NCI-H1417 (cell line): ENCODE measurements at places on chromosomes 12 and 14.
A peak's percentile ranks its signal among the peaks of the same experiment; 100 is the strongest.

DNA sequence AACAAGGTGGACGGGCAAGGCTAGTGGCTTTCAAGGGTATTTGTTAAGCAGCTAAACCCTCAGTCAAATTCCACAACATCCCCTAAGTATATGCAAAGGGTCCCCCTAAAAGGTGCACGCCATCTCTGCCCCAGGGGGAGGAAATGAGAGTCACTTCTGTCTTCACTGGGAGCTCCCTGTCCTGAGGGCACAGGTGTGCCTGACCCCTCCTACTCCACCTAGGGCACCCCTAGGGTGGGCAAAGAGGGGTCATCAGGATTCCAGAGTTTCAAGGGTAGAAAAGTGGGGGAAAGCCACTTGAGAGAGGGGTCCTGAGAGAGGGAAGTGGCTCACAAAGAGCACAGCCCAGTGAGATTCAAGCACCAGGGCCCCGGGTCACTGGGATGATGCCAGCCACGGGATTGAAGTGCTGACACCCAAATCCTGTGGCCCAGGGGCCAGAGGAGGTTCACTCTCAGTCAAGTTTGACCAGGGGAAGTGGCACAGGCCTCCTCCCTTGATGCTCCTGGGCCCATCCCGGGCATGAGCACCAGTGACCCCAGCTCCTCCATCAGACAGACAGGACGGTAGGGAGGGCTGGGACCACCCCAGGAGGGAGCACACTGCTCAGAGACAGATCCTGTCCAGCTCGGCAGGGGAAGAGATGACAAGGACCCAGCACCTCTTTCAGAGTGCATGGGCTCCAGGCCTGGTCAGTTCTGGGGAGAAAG is 82.3 kb upstream of the BCL11B start:
- DNase-seq: no peak

GRCh38 chr14:78605025-78605762 is 435.0 kb downstream of the NRXN3 start:
- DNase-seq: no peak

DNA sequence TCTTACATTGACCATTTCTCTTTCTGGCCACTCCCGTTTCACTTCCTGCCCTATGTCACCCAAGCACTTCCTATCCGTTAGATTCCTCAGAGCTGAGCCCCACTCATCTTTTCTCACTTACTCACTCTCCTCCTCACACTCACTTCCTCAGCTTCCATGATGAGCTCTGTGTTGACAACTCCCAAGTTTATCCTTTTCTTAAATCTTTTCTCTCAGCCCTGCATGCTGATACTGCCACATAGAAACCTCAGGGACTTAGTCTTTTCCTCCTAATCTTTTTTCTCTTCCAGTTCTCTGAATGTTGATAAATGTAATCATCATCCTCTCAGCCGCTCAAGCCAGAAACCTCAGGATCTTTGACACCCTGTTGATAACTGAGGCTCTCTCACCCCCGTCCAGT is 99.6 kb downstream of the ANO6 start:
- DNase-seq: no peak

DNA sequence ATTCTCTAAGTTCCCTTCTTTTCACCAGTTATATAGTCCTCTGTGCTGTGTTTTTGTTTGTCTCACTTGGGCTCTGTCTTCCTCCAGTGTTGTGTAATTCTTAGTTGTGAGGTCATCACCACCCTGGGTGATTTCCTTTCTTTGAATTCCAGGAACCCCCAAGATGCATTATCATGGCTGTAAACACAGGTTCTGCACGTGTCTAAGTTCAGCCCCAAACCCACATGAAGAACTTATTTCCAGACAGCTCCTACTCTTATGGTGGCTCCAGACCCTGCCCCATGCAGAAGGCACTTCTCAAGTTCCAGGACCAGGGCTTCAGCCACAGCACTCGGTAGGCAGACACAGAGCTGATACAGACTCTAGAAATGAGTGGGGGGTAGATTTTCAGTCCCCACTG is 560.5 kb downstream of the BCL11B start:
- no peak for DNase-seq

GRCh38 chr12:98062464-98063245 is 452.7 kb upstream of the TMPO start:
- DNase-seq: no peak

GRCh38 chr12:132458846-132459641 is 30.9 kb upstream of the FBRSL1 start:
- DNase-seq: no peak

GRCh38 chr12:52627395-52628110 is 9.2 kb upstream of the KRT73 start:
- DNase-seq: peak; percentile 45

GRCh38 chr12:100154474-100155247 is 12.0 kb upstream of the BLTP3B start:
- peak; percentile 41 for DNase-seq

DNA sequence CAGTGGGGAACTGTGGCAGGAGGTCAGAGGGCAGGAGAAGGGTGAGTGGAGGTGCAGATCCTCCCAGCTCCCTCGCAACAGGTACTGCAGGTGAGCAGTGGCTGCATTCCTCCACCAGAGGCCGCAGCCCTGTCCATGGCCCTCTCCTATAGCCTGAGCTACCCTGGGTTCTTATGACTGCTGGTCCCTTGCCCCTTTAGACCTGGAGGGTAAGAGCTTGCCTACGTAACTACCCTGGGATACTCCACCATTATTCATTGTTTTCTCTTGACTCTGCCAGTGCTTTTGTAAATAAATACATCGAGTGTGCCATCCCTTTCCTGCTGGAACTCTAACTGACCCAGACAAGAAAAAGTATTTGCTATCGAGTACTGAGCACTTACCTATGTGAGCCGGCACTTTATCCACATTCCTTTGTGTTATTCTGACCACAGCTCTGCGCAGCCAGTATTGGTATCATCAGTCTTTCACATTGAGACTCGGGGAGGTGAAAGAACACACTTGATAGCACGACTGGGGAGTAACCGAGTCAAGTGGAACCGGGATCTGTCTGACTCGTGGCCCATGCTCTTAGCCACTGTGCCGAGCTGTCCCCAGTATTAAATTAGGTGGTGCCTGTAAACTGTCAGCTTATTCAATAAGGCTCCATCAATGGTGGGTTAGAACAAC is 38.5 kb downstream of the LTBP2 start:
- DNase-seq: no peak

- DNase-seq: no peak
Measured at GRCh38 chr12:79023261-79023660, 158.7 kb downstream of the SYT1 start.

DNA sequence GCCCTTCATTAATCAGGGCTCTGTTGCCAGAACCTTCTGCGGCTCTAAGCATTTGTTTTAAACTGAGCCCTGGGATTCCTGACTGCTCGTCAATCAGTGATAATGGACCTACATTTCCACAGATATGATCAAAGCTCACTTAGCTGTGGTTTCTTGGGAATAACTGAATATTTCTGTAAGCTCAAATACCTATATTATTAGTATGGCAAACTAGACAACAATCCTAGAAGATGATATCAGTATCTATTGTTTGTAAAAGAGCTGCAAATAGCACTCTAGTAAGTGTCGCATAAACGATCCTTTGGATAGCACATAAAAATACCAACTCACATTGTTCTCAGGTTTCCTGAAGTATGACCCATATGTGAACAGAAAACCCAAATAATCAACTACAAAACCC is 150.4 kb downstream of the PPM1H start:
- no peak for DNase-seq

DNA sequence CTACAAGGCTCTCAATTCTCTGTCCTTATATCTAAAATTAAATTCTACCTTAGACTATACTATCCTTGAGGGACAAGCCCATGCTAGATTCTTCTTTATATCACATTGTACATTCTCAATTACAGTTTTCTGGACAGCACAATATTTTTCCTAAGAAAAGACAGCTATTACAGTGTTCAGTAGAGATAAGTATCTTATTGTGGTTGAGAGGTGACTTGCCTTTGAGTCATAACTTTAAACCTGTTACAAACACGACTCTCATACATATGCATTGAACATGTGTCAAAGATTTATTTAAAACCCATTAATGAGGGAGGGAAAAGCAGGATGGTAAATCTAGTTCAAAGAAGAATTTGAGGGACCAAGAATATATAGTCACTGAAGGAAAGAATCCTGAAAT is 61.1 kb downstream of the TPH2 start:
- no peak for DNase-seq

DNA sequence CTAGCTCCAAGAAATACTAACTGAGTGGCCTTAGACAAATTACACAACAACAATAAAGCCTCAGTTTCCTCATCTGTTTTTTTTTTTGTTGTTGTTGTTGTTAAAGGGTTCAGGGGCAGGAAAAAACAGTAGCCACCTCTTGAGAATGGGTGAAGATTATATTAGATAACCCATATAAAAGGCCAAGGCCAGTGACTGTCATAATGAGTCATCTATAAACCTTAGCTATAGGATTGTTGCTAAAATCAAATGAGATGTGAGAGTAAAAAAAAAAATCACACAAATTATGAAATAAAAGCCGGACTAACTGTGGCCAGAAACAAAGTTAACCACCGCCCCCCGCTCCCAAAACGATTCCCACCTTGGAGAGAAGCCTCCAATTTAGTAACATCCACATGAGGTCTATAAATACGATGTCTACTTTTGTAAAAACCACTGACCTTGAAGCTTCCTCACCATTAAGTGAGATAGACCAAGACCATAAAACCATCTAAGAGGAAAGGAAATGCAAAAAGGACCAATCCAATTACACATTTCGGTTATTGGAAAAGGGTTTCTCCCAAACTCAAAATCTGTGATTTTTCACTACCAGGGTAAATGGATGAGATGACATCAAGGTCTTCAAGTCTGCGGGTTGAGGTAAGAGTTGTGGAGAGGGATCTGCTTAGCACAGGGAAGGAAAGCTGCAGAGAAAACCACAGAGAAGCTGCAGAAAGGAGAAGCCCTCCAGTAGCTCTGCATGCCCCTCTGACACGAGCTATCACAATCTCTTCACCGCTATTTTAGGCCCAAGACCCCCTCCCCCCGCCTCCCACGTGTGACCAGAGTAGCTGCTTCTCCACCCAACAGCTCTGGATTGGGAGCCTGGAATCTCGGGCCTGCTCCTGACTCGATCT is 1.0 kb downstream of the NAA25 start:
- no peak for DNase-seq

DNA sequence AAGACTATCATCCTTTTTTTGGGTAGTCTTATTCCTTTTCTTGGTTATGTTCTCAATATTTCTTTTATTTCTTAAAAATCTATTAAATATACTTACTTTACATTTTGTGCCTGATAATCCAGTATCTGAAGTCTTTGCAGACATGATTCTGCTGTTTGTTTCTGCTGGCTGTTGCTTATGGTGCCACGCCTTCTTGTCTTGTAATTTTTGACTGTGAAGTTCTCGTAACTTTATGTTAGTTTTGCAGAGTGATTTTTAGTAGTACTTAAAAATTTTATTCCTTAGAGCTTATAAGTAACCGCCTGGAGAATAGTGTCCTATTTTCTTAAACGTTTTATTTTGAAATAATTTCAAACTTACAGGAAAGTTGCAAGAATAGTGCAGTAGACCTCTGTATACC is 10.5 kb downstream of the FRS2 start:
- no peak for DNase-seq

GRCh38 chr14:24920265-24921075 is 129.5 kb downstream of the STXBP6 start:
- DNase-seq: no peak

GRCh38 chr14:70018713-70019211 is 139.5 kb downstream of the SMOC1 start:
- DNase-seq: no peak

- peak; percentile 37 for DNase-seq
Measured at GRCh38 chr12:26798023-26798422, 35.0 kb downstream of the ITPR2 start.

- DNase-seq: no peak
Measured at GRCh38 chr14:23158779-23159178, 24.7 kb downstream of the SLC7A8 start.

DNA sequence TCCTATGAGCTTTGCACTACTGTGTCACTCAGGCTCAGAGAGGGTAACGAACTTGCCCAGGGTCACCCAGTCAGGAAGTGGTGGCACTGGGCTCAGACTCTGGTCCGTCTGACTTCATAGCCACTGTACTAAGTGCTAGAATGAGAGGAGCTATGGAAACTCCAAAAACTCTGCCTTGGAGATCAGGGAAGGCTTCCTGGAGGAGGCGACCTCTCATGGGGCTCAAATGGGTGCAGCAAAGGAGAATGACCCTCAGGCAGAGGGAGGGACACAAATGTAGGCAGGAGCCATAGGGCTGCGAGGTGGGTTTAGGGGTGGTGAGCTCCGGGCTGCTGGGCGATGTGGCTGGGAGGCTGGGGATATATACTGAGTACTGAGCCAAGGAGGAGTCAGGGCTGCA is 3.2 kb downstream of the CCDC197 start:
- no peak for DNase-seq

- DNase-seq: no peak
Measured at GRCh38 chr14:32367516-32367915, 38.4 kb downstream of the AKAP6 start.

GRCh38 chr12:88339254-88339949 is 197.3 kb downstream of the TMTC3 start:
- no peak for DNase-seq

- peak; percentile 93 for DNase-seq
Measured at GRCh38 chr12:103877934-103878510, 37.0 kb upstream of the NT5DC3 start.

DNA sequence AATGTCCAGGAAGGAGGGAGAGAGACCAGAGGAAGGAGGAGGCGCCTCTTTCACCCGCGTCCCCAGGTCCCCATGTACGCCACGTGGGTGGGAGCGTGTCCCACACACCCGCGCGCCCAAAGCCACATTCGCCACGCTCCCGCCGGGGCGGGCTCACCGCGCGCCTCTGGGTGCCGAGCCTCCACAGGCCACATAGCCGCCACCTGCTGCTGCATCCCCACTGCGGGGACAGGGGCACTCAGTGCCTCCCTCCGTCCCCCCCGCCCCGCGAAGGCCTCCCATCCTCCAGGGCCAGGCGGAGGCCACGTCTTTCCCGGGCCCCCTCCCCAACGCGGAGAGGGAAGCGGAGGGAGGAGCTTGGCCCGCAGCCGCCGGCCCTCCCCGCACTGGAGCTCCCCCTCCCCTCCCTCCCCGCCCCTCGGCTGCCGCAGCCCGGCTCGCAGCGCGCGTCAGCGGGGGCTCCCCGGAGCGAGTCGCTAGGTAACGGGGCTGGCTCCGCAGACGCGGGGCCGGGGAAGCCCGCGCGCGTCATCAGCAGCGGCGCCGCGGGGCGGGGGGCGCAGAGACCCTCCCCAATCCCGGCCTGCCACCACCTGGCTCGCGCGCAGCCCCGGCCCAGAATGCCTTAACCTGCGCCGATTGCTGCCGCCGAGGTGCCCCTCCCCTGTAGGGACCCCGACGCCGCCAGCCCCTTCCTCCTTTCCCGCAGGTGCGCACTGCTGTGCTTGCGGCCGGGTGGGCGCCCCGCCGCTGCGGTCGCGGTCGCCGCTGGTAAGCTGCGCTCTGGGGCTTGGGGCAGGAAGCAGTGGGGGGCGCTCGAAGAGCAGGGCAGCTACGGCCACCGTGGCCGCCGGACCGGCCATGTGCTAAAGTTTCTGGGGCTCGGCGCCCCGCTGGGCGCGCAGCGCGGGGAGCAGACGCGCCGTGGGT is 536 bp upstream of the TUNAR start:
- peak; percentile 28 for DNase-seq

DNA sequence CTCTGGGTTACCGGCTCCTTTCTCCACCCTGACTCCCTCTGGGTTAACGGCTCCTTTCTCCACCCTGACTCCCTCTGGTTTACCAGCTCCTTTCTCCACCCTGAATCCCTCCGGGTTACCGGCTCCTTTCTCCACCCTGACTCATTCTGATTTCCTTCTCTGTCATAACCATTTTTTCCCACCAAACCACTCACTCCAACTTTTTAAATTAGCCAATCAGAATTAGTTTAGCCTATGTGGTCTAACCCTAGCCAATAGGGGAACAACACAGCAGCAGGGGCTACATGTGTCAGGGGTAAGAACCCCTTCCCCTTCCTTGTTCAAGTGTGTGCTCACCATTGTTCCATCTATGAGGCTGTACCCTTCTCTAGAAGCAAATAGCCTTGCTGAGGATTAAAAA is 98.4 kb upstream of the RBM19 start:
- no peak for DNase-seq
